Activated T-cell treated with anti-CD3 and anti-CD28 coated beads, Interleukin-2, amount 50 U/mL, for 48 hours (primary cell): ENCODE measurements at places on chromosomes 7 and 10.

GRCh38 chr10:105650306-105650705 lies 1009.2 kb downstream of the SORCS3 start:
- DNase-seq = no peak

DNA sequence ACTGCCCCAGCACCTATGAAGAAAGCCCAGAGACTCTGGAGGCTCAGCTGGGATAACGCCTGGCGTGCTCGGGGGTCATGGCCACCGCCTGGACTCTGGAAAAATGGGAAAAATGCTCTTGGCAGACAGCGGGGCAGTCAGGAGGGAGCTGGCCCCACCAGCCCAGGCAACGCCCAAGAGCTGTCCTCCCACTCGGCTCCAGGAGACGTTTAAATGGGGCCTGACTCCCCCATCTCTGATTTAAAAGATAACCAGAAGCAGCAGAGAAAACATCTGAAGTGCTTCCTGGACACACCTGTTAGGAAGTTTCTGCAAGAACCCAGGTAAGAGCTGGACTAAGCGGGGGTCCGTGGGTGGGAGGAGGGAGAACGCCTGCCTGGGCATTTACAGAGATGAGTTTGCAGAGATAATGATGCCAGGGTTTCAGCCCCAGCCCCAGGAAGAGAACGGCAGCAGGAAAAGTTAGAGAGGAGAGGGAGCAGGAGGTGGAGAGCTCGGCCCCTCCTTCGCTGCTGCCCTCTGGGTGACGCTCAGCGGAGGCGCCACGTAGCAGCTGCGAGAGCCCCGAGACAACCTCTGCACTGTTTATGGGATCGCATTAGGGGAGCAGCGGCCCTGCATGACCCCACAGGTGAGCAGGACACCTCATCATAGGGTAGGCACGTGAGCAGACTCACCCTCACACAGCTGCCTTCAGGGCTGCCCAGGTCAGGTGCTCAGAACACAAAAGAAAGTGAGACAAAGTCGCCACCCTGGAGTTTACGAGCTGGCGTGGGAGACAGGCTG lies 83.5 kb upstream of the INSIG1 start:
- DNase-seq = no peak

DNA sequence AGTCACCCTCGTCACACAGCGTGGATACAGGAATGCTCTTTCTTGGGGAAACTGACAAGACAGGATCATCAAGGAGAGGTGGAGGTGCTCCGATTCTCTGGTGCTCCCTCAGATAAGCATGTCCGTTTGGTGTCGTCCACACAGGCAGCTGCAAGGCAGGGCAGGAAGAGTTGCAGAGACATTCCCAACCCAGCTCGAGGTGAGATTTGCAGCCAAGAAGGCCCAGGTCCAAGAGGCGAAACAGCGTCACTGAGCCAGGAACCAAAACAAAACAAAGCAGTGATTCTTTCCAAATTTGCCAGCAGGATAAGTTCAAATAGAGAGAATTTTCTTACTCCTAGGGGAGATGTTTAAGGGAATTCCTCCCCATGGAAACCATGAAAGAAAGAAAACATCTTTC lies 386.5 kb upstream of the PFKP start:
- no peak for DNase-seq

- no peak for DNase-seq
Measured at GRCh38 chr7:96319439-96319838, 2.5 kb downstream of the SLC25A13 start.

GRCh38 chr7:68433462-68434070 lies 1164.7 kb upstream of the AUTS2 start:
- no peak for DNase-seq

- peak; percentile 35 for DNase-seq
Measured at GRCh38 chr7:106895246-106895864, 30.3 kb downstream of the PIK3CG start.

DNA sequence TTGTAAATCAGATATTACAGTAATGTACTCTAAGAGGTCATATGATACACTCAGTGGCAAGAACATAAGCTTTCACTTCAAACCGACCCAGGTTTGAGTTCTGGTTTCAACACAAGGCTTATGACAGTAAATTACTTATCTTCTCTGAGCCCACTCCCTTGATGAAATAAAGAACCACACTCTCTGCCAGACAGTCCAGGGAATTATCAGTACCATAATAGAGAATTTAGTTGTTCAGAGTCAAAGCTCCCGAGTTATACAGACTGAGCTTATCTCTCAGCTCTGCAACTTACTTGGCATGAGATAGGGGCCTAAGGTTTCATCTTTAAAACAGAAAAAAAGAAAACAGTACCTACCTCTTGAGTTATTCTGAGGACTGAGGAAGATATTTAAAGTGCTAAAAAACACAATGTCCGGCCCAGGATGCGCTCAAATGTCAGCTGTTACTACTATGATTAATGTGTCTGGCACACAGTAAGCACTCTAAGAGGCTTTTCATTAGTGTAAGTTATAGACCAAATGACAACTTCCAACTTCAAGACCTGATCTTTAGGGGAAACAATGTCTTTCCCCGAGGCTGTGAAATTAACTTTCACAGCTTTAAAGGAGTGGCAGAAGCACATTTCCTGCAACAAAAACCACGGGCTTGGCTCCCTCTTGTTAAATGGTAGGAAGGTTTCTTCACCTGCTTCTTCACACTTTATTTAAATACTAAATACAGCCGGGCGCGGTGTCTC lies 38.1 kb downstream of the UBE2H start:
- no peak for DNase-seq

DNA sequence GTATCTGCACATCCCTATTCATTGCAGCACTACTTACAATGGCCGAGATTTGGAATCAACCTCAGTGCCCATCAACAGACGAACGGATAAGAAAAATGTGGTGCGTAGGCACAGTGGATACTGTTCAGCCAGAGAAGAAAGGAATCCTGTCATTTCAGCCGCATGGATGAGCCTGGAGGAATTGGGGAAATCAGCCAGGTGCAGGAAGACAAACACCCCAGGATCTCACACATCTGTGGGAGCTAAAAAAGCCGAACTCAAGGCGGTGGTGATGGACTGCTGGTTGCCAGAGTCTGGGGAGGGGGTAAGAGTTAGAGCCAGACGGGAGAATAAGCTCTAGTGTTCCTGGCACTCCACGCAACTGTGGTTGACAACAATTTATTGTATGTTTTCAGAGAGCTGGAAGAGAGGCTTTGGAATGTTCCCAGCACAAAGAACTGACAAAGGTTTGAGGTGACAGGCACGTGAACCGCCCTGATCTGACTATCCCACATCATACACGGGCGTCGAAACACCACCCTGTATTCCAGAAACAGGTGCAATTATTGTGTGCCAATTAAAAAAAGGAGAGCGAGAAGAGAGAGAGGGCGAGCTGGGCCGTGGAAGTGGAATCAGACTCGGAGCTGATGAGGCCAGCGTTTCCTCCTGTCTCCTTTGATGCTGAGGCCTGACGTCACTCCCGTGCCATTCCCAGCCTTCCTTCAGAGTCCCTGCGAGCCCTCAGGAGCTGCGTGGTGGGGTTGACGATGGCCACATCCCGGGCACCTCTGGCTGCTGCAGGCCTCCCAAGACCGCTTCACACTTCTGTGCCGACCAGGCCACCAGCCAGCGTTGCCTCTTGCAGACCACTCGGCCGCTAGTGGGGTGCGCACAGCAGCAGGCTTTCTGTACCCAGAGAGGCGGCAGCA lies 189.5 kb downstream of the DNAJB6 start:
- peak; percentile 4 for DNase-seq

- no peak for DNase-seq
Measured at GRCh38 chr10:44261296-44261695, 123.6 kb downstream of the CXCL12 start.

- DNase-seq = no peak
Measured at GRCh38 chr10:121411004-121411403, 187.2 kb downstream of the FGFR2 start.

GRCh38 chr7:151345576-151346469 lies 4.2 kb downstream of the NUB1 start:
- no peak for DNase-seq

GRCh38 chr10:113775686-113776294 lies 24.3 kb downstream of the PLEKHS1 start:
- DNase-seq = no peak

- DNase-seq = no peak
Measured at GRCh38 chr10:10489805-10490571, 527.7 kb upstream of the CELF2 start.

GRCh38 chr7:120060875-120061274 lies 212.1 kb upstream of the KCND2 start:
- no peak for DNase-seq

DNA sequence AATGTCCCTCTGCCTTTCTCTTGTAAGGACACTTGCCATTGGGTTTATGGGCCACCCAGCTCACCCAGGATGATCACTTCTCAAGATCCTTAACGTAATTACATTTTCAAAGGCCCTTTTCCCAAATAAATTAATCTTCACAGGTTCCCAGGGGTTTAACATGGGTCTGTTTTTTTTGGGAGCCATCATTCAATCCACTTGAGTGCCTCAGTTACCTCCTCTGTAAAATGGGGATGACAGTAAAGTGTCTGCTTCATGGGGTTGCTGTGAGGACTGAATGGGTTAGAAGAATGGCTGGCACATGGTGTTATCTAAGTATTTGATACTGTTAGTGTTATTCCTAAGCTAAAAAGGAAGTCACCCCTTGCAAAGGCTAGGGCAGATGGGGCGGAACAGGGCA lies 7.4 kb downstream of the C10orf105 start:
- DNase-seq = no peak

GRCh38 chr7:24455813-24456525 lies 117.3 kb upstream of the PALS2 start:
- no peak for DNase-seq

DNA sequence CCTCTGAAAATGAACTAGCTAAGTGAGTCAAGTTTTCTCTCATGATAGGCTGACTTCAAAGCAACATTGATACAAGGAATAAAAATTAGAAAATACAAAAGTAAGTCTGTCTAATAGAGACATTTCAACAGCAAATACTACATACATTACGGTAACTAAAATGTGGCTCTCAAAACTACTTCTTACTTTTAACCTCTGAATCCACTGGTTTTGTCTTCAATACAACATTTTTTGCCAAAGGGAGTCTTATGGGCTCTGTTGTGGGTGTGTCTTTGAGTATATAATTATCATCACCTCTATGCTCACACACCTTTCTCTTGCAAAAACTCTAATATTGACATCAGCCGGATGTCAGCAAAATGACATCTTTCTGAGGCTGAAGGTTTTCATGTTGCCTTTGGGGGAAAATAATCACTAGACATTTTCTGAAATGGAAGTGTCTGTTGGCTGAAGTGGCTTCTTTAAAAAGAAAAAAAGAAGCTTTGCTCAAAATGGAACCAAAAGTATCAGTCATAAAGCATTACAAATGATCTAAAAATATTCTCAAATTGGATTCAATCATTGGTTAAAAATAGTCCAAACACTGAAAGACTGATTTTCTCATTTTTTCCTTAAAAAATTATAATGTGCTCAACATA lies 41.8 kb upstream of the FAM133B start:
- DNase-seq = no peak

GRCh38 chr7:27992755-27993493 lies 187.7 kb downstream of the JAZF1 start:
- DNase-seq = no peak

GRCh38 chr7:266851-267840 lies 22.8 kb upstream of the FOXL3 start:
- no peak for DNase-seq

DNA sequence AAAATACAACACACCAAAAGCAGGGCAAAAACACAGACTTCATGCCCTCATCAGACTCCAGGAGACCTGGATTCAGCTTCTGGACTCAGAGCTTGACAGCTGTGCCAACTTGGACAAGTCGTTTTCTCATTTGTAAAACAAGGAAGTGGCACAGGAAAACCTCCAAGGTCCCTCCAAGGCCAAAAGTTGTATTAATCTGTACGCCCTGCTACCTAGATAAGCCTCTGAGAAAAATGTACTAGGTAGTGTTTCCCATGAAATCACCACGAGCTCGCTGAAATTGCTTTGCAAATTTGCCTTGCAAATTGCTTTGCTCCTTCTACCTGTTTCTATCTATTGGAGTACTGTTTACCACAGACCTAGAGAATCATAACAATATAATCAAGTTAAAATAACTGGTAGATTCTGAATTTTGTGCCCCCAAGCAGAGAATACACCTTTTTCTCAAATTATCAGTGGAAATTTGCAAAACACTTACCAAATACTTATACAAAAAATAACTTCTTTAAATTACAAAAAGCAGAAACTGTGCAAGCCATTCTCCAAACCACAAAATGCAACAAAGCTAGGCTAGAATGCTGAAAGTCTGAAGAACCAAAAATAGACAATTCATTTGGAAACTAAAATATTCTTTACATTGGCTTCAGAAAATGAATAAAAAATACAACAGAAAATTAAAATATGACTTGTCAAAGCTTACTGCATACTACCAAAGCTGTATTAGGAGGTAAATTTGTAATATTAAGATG lies 158.1 kb upstream of the CHST15 start:
- no peak for DNase-seq

DNA sequence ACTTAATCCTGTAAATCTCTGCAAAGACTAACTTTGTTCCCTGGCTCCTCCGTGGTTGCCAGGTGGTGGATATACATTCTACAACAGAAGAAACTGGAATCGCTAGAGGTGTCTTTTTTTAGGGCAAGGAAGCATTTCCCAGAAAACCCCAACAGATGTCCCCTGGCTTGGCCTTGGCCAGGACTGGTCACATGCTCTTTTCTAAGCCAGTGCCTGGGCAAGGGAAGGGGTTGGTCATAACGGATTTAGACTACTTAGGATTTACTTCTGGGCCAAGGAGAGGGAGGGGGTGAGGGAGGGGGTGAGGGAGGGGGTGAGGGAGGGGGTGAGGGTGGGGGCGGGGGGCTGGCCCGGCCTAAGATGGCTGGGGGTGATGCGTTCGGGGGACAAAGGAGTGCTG lies 105.7 kb downstream of the SNX10 start:
- no peak for DNase-seq

DNA sequence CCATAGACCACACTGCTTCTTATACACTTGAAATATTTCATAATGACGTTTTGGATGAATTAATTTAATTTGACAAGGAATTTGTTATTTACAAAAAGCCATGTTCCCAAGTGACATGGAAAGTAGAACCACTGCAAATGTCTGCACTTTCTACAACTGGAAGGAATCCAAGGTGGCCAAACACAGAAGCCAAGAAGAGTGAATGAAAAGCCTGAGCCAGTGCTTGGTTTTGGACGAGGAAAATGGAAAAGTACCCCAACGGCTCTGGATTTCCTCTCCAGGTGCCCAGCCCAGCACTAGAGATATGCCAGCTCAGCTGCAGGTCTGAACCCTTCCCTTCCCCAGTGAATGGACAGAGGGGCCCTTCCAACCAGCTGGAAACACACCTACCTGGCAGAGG lies 279.4 kb downstream of the TNS3 start:
- DNase-seq = no peak

GRCh38 chr7:34096198-34096651 lies 190.9 kb downstream of the BMPER start:
- no peak for DNase-seq

DNA sequence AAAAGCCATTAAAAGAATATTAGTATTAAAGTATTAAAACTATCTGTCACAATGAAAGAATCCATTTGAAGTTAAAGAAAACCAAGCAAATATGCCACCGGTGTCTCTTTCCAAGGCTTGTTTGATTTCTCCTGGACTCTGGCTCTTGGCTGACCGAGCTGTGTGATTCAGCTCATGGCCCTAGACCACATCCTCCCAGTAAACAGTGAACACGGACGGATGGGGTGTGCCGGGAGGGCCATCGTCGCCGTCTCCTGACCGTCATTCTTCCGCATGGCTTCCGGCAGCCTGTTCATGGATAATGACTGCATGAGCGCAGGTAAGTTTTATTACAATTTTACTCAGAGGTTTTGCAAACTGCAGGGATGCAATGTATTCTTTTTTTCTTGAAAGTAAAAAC lies 218.5 kb downstream of the DNAJB6 start:
- DNase-seq = no peak
